ENCODE measurements at places on chromosomes 7 and 10. TPM values are rescaled to one million over a fixed set of nuclear protein-coding genes. Genes with fewer than 3 reads are reported as not detected.

- H3K36me3 ChIP-seq, result no peaks in the 10 kb centered on the region
- H3K4me1 ChIP-seq, result no peaks in the 10 kb centered on the region
- H3K4me3 ChIP-seq, result no peak overlapping the region
- H3K27ac ChIP-seq, result no peak overlapping the region
- DNase-seq, result no peak
Observed at GRCh38 chr7:16106300-16106699, 315.0 kb downstream of the CRPPA start.

DNA sequence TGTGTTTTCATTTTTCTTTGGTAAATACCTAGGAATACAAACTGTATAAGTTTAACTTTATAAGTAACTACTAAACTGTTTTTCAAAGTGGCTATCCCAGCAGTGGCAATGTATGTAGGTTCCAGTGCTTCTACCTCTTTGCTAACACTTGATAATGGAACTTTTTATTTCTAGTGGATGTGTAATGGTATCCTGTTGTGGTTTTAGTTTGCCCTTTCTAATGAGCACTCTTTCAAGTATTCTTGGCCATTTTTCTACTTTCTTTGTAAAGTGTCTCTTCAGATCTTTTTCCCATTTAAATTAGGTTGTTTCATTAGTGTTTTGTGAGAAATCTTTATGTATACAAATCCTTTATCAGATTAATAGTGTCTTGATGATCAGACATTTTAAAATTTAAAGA, 4.6 kb downstream of the KIF20B start:
- H3K27me3 ChIP-seq, result no peaks in the 10 kb centered on the region
- peak overlapping the region; percentile 24 for H3K4me3 ChIP-seq
- H3K27ac ChIP-seq, result no peak overlapping the region
- no peaks in the 10 kb centered on the region for H3K36me3 ChIP-seq

- H3K36me3 ChIP-seq, result no peaks in the 10 kb centered on the region
- H3K4me1 ChIP-seq, result no peaks in the 10 kb centered on the region
- peak; percentile 26 for DNase-seq
- no peaks in the 10 kb centered on the region for H3K27me3 ChIP-seq
- no peak overlapping the region for H3K27ac ChIP-seq
Observed at GRCh38 chr7:135441791-135442190, 68.1 kb downstream of the CNOT4 start.

DNA sequence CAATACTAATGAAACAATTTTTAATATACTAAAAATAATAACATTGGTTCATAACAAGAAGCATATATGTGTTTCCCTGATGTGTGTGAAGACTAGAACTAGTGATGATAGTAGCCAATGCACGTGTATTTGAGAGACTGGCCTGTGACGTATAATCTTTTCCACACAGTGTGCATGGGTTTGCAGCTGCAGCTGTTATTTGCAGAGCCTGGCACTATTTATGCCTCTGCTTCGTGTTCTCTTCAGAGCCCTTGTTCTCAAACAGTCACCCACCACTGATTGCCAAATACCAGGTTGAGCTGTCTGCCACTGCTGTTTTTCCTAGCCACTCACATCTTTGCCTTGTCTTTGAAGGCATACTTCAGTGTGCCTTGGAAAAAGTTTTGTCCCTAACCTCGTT, 531.7 kb downstream of the ETV1 start:
- H3K27ac ChIP-seq, result no peak overlapping the region
- no peak overlapping the region for H3K4me3 ChIP-seq
- H3K4me1 ChIP-seq, result no peaks in the 10 kb centered on the region
- no peaks in the 10 kb centered on the region for H3K27me3 ChIP-seq

DNA sequence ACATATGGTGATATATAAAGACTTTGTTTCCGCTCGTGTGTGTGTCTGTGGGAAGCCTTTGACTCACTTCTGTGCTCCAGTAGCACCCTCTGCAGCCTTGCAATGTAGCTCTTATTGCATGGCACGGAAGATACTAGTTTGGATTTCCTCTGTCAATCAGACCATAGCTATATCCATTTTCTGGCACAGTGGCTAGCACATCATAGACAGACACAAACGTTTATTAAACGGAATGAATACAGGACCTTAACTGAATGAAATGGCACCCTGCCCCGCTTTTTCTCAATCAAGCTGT, 124.0 kb upstream of the PTPN20 start:
- no peaks in the 10 kb centered on the region for H3K27me3 ChIP-seq
- peak; percentile 73 for DNase-seq
- H3K36me3 ChIP-seq, result no peaks in the 10 kb centered on the region

DNA sequence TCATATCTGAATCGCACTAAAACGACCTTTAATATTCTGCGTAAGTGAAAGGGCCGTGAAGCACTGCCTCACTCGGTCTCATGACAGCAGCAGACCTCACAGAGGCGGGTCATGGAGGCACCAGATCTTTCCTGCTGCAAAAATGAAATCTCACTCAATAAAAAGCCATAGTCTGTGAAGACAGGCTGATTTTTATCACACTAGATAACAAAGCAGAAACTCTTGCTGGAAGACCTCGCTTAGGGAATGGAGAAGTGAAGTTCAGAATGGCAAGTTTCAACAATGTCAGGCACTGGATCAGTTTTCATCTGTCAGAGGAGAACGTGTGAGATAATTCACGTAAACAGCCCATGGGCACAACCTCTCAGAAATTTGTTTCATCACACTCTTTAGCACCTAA, 8.0 kb downstream of the SEPHS1 start:
- H3K27me3 ChIP-seq, result no peaks in the 10 kb centered on the region
- no peaks in the 10 kb centered on the region for H3K4me1 ChIP-seq
- no peak for DNase-seq
- no peak overlapping the region for H3K27ac ChIP-seq

DNA sequence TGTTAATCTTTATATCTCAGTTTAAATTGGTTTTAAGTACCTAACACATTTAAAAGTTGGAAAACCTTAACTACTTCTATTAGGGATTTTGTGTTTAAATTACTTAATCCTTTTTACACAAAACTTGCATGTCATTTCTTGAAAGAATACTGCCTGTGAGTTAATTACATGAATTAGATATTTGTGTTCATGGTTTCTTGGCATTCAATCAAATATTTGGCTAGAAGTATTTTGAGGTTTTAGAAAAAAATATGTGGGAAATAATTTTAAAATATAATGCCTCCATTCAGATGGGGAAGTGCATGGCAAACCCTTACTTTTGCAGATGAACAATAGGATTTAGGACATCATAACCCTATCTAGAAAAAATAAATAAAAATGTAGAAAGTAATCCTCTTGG, 186.5 kb upstream of the SEMA3E start:
- no peak overlapping the region for H3K4me3 ChIP-seq
- H3K27ac ChIP-seq, result no peak overlapping the region

DNA sequence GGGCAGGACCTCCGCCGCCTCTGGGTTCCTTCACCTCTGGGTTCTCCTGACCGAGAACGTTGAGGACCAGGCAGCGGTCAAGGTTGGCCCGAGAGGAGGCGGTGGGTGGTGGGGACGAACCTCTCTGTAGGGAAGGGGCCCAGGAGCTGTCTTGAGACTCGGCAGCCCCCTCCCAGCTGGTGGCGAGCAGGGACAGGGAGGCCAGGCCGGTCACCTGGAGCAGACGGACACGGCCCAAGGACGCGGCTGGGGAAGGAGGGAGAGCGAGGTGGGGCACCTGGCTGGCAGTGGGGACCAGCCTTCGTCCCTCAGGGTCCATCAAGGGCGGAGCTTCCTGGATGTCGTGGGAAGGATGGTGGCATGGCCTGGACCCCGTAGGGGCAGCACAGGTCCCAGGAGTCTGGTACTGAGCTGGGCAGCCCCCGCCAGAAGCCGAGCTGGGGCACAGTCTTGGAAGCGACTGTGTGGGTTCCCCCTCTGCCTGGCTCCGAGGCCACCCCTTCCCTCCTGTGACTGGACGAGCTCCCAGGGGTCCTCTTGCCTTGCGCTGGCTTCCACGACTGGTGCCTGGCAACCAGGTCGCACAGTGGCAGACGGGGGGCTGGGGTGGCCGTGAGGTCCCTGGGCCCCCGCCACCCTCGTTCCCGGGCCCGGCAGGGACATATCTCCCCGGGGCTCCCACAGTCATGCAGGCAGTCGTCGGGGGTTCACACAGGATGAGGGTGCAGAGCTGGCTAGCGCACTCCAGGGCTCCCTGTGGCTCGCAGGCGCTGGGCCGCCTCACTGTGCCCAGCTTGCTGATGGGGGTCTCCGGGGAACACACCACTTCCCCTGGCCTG, 89.9 kb downstream of the DNAJB6 start:
- no peak for DNase-seq
- no peaks in the 10 kb centered on the region for H3K36me3 ChIP-seq
- no peaks in the 10 kb centered on the region for H3K4me1 ChIP-seq
- no peak overlapping the region for H3K4me3 ChIP-seq

GRCh38 chr7:141369422-141369821, 181.8 kb upstream of the AGK start:
- H3K4me3 ChIP-seq, result no peak overlapping the region
- no peaks in the 10 kb centered on the region for H3K36me3 ChIP-seq
- peak; percentile 20 for DNase-seq
- H3K27ac ChIP-seq, result no peak overlapping the region
- no peaks in the 10 kb centered on the region for H3K27me3 ChIP-seq

- H3K4me1 ChIP-seq, result peaks cover 7% of the 10 kb centered on the region
- H3K4me3 ChIP-seq, result no peak overlapping the region
- H3K27me3 ChIP-seq, result peaks cover 6% of the 10 kb centered on the region
- DNase-seq, result no peak
- H3K27ac ChIP-seq, result no peak overlapping the region
Observed at GRCh38 chr10:71723311-71723710, 3.7 kb upstream of the C10orf105 start.

GRCh38 chr7:151244196-151244840, 4.2 kb downstream of the SMARCD3 start:
- DNase-seq, result no peak
- no peaks in the 10 kb centered on the region for H3K27me3 ChIP-seq
- no peak overlapping the region for H3K27ac ChIP-seq
- peaks cover 28% of the 10 kb centered on the region for H3K4me1 ChIP-seq
- H3K36me3 ChIP-seq, result peaks cover 13% of the 10 kb centered on the region
- peak overlapping the region; percentile 41 for H3K4me3 ChIP-seq

GRCh38 chr7:33959676-33960075, 54.3 kb downstream of the BMPER start:
- H3K27me3 ChIP-seq, result no peaks in the 10 kb centered on the region
- no peaks in the 10 kb centered on the region for H3K36me3 ChIP-seq
- H3K4me3 ChIP-seq, result no peak overlapping the region

DNA sequence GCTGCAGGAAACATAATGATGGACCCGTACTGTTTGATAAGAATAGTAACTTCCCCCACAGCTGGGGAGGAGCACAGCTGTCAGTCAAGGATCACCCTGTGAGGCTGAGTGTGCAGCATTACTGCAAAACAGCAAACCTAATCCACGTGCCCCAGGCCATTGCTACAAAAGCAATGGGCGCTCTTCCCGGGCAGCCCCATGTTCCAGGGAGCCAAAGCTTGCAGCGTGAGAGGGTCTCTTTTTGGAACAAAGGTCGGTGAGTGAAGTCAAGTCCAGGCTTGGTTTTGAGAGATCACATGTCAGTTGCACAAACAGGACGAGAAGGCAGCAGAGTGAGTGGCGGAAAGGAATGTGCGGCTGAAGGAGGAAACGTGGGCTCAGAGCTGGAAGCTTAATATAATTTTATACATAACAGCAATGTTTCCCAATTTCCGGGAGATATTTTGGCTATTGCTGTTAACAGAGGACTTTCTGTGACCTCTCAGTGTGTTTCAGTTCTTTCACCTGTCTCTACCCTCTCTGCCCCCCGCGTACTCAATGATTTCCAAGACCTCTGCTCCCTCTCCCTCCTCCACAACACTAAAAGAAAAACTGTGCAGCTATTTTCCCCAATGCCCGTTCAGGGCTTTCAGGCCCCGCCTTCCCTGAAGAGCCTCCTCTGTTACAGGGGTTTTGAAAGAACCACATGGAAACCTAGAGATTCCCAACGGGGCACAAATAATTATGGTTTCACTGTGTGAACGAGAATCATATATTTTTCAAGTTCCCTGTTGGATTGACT, 128.9 kb downstream of the MTPAP start:
- H3K27me3 ChIP-seq, result no peaks in the 10 kb centered on the region
- no peak overlapping the region for H3K4me3 ChIP-seq
- H3K36me3 ChIP-seq, result no peaks in the 10 kb centered on the region
- H3K4me1 ChIP-seq, result peaks cover 3% of the 10 kb centered on the region

GRCh38 chr10:70903262-70903921, 15.0 kb upstream of the PCBD1 start:
- H3K4me3 ChIP-seq, result no peak overlapping the region
- peaks cover 15% of the 10 kb centered on the region for H3K27me3 ChIP-seq
- H3K27ac ChIP-seq, result no peak overlapping the region
- peak; percentile 50 for DNase-seq
- H3K4me1 ChIP-seq, result no peaks in the 10 kb centered on the region

- DNase-seq, result no peak
- no peak overlapping the region for H3K27ac ChIP-seq
- H3K4me1 ChIP-seq, result no peaks in the 10 kb centered on the region
- H3K4me3 ChIP-seq, result no peak overlapping the region
Observed at GRCh38 chr7:151867912-151868311, 9.0 kb downstream of the PRKAG2 start.

- no peak overlapping the region for H3K4me3 ChIP-seq
- no peak overlapping the region for H3K27ac ChIP-seq
- H3K4me1 ChIP-seq, result no peaks in the 10 kb centered on the region
- no peaks in the 10 kb centered on the region for H3K27me3 ChIP-seq
Observed at GRCh38 chr10:121572859-121573537, 25.2 kb downstream of the FGFR2 start.

- H3K27me3 ChIP-seq, result no peaks in the 10 kb centered on the region
- H3K4me3 ChIP-seq, result no peak overlapping the region
- H3K27ac ChIP-seq, result no peak overlapping the region
- no peaks in the 10 kb centered on the region for H3K4me1 ChIP-seq
Observed at GRCh38 chr10:129765664-129766550, 198.2 kb downstream of the EBF3 start.

GRCh38 chr7:44768628-44769371, 20.2 kb downstream of the ZMIZ2 start:
- H3K4me3 ChIP-seq, result no peak overlapping the region
- H3K4me1 ChIP-seq, result peaks cover 21% of the 10 kb centered on the region
- H3K27ac ChIP-seq, result no peak overlapping the region

- no peak overlapping the region for H3K4me3 ChIP-seq
- no peaks in the 10 kb centered on the region for H3K4me1 ChIP-seq
- DNase-seq, result no peak
- no peak overlapping the region for H3K27ac ChIP-seq
- H3K27me3 ChIP-seq, result peaks cover 4% of the 10 kb centered on the region
- H3K36me3 ChIP-seq, result no peaks in the 10 kb centered on the region
Observed at GRCh38 chr7:38307640-38308039, 34.2 kb upstream of the TARP start.

DNA sequence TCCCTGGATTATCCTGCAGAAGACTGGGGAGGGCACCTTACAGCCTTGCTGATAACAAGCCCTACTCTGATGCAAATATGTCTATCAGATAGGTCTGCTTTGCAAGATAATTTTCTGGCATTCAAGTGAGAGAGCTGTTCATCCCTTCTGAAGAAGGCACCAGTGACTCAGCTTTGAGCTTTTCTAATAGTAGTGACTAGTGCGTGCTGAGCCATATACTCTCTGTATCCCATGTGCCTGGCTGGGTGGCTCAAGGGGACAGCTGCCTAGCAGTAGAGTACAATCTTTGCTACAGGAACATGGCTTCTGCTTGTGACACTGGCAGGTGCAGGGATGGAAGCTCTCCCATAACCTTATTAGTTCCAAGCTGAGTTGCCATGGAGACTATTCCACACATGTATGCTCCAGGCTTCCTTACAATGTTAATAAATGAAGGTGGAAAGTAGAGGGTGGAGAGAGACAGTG, 35.0 kb upstream of the ABCB4 start:
- H3K27me3 ChIP-seq, result no peaks in the 10 kb centered on the region
- no peaks in the 10 kb centered on the region for H3K4me1 ChIP-seq
- H3K36me3 ChIP-seq, result no peaks in the 10 kb centered on the region
- DNase-seq, result no peak
- no peak overlapping the region for H3K4me3 ChIP-seq

Gene NXPH1
- not detected for polyA plus RNA-seq

Gene NAT16
- polyA plus RNA-seq, result not detected

Gene RELN
- 8.6 TPM for polyA plus RNA-seq

Gene CLDN3
- polyA plus RNA-seq, result not detected

Gene NPTX2
- 0.03 TPM for polyA plus RNA-seq

Gene HYAL4
- not detected for polyA plus RNA-seq
